Brain microvascular endothelial cell (primary cell): ENCODE measurements at places on chromosomes 5 and 9.

- no peak for DNase-seq
Measured at GRCh38 chr9:127809540-127810377, 7.1 kb downstream of the FPGS start.

DNA sequence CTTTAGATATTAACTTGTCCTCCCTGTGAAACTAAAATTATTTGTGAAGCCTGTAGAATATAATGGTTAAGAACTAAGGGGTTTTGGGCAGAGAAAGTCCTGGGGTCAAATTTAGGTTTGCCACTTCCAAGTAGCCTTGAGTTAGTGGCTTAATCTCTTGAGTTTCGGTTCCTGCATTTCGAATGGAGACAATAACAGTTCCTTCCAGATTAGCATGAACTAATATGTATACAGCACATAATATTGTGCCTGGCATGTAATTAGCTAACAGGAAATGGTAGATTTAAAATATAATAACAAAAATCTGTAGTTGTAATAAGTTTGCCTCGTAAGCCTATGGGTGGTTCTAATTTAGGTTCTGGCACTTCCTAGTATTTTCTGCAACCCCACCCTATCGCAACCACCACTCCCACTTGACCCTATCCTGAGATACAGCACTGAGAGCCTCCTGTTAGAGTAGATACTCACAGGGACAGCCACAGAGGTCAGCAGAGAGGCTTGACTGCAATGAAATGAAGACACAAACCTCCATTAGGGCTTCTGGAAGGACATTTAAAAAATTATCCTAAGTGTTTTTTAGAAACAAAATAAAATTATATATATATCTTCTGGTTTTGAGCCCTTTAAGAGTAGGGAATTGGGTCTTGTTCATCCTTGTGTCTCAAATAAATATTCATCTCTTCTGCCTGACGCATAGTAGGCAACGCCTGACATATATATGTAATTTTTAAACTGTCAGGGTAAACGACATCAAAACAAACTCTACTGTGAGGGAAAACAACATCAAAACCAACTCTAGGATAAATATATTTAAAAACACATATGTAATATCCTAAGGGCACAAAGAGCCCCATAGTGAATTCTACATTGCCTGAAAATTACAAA is 8.5 kb downstream of the SPINK9 start:
- no peak for DNase-seq

DNA sequence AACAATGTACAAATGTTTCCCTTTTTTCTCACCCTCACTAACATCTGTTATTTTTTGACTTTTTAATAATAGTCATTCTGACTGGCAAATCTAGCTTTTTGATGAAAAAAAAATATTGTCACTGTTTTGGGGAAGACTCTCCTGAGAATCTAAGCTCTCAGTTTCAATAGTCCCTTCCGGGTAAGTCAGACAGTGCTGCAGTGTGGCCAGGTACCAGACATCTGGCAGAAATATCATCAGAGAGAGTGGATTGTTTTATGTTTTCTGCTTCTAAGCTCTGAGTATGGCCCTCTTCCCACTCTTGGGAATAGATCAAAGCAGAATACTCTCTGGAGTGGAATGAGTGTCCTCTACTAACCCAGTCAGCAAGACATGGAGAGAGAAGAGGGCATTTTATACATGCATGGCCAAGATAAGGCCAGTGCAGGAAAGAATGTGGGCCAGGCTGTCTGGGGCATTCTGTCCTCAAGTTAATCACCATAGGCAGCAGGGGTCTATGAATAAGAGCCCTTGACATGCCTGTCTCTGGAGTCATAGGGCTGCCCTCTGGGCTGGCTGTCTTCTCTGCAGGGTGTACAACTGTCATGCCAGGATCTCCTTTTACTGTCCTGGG is 38.5 kb upstream of the OR2S2 start:
- DNase-seq: peak; percentile 47

DNA sequence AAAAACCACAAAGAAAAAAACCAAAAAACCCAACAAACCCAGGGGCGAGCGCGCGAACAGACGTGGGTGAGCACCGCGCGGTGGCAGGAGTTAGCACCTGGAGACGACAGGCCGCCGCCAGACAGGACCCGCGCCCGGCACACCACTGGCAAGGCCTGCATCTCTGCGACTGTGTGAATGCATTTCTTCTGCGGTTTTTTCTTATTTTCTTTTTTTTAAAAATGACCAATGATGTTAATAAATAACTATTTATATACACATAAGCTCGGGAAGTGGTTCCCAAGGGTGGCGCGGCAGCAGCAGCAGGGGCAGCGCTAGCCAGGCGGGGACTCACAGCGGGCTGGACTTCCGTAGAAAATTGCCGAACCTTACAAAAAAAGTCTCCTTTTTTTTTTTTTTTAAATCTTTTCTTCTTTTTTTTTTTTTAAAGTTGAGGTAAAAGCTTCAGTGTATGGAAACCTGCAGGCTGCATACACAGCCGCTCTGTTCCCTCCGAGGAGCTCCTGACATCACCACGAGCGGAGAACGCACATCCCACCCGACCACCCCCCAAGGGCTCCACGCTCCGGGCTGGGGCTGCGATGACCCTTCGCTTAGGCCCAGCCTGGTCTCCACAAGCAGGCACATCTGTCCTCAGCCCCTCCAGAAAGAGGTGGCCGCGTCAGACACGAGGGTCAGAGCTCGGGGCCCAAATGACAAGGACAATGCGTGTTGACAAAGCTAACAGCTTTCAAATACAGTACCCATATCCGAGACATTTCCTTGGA is 7.4 kb downstream of the BRD3OS start:
- DNase-seq: no peak

GRCh38 chr5:14528926-14529325 is 52.7 kb upstream of the OTULINL start:
- no peak for DNase-seq

DNA sequence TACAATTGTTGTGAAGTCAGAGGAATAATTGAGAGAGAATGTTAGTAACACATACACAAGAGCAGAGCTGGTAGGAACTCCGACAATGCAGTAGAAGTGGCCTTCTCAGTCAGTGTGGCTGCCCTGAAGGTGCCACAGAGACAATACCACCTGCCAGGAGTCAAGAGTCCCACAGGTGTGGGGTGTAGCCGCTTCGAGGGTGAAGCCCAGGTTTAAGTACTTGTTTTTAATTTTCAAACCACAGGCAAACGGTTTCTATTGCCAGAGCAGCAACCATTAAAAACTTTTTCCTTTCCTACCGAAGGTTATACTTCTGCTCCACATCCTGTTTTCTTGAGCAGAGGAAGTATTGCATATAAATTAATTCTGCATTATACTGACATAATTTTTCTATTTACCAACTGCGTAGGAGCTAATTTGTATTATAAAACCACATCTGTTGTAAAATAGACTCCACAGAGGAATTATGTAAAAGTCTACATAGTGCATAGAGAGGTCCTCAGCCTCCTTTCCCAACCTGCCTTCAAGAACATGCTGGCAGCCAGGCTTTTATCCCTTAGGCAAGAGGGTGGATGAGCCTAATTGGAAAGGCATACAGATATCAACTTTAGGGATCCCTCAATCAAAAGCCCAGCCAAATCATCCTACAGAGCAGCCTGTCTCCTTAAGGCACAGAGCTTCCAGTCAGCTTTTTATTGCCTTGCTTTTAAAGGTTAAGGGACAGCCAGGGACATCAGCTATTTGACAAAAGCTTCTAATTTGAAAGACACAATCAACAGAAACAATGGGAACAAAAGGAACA is 12.9 kb upstream of the ACTBL2 start:
- no peak for DNase-seq

DNA sequence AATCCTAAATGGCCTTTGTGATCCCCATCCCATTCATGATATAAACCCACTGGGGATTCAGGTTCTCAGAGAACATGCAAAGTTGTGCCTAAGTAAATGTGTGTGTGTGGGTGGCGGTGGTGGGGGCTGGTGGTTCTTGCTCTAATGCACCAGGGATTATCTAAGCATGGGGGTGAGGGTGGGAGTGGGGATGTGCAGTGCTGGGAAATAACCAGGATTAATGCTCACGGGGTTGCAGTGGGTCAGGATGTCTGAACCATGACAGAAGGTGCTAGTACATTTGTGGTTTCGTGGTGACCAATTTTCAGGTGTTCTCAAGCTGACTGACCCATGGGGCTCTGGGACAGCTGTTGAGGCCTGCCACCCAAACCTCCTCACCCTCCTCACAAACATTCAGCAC is 101.0 kb downstream of the ZNF608 start:
- DNase-seq: no peak

GRCh38 chr5:172185096-172185461 is 2.9 kb downstream of the STK10 start:
- no peak for DNase-seq

DNA sequence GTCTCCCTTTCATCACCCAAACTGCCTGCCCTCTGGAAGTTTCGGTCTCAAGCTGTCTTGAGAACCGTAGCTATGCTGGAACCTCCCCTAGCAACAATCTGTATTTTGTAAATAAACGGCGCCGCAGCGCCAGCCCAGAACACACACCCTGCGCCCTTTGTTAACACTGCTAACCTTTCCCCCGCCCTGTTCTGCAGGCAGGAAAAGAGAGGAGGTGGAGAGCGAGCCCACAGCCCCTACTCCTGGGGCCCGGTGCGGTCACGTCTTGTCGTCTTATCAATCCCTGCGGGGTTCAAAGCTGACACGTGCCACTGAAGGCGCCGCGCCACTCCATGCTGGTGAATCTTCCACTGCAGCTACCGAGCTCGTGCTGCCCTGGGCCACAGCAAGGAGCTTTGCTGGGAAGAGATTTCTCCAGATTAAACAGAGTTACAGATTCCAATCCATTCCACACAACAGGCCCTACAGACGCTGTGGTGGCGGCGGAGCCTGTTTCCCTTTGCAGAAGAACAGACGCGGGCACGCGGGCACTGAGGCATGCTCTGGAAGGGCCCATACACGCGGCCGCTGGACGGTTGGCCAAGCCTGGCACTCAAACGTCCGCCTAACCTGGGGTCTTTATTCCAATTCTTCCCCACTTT is 25.3 kb downstream of the ZDHHC11B start:
- no peak for DNase-seq

DNA sequence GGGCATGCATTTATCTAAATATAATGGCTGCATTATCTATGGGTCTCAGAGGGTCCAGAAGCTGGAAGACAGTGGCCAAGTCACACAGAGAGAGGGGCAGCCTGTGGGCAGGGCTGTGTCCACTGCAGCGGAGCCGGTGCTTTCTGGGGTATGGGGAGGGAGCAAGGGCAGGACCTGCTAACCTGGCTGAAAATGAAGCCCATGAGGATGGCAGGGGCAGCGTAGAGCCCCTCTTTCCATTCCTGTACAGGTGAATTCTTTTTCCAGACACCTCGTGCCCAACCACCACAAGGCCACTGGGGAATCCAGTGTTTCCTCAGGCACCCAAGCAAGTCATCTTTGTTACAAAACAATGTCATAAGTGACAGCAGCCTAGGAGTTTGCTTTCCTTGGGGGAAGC is 305.9 kb upstream of the IRX4 start:
- no peak for DNase-seq

DNA sequence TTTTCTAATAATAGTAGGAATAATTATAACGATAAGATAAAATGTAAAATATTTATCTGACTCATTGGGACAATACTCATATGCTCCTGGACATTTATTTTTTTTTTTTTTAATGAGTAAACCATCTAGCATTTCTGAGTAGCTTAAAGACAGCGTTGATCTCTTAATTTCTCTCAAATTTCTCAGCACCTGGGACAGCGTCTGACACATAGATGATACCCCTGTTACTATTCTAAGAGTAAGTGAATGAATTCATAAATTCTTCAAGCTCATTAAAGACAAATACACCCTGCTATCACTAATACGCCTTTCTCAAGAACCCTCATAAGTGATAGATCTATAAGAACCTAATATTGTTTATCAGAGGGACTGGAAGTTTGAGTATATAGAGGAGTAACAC is 12.0 kb upstream of the HTR4 start:
- no peak for DNase-seq

DNA sequence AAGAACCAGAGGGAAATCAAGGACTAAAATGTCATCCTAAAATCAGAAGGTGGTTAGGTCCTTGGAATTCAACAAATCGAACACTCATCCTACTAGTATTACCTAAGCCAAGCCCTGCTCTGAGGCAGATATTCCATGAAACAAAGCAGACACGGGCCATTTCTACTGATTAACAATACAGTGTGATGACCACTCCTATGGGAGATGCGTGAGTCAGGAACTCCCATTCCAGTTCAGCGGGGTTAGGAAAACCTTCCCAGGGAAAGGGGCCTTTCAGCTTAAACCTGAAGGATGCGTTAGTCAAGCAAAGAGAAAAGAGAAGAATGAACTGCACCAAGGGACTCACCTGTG is 117.8 kb upstream of the LHFPL2 start:
- no peak for DNase-seq

GRCh38 chr9:109033941-109034700 is 20.8 kb upstream of the CTNNAL1 start:
- no peak for DNase-seq

GRCh38 chr9:93013856-93014582 is 44.5 kb upstream of the SUSD3 start:
- no peak for DNase-seq

- DNase-seq: no peak
Measured at GRCh38 chr9:73216100-73216499, 64.4 kb downstream of the ANXA1 start.

- DNase-seq: no peak
Measured at GRCh38 chr5:179505636-179506261, 44.6 kb upstream of the RUFY1 start.

DNA sequence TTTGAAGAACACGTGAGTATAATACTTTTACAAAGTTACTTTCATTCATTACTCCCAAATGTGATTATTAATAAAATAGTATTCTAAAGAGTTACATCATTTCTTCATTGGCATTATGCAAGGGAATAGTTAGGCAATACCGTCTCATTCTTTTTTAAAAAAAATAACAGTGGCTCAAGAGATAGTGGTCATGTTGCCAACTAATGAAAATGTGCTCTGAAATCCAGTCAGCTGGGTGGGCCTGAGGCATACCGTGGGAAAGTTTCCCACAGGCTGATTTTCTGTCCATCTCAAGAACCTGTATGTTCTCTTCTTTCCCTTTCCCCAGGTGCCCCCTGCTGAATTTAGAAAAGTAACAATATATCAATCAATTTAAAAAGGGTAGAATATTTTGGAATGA is 40.8 kb upstream of the ROPN1L start:
- DNase-seq: no peak

GRCh38 chr5:161096581-161096980 is 244.6 kb upstream of the ATP10B start:
- no peak for DNase-seq

DNA sequence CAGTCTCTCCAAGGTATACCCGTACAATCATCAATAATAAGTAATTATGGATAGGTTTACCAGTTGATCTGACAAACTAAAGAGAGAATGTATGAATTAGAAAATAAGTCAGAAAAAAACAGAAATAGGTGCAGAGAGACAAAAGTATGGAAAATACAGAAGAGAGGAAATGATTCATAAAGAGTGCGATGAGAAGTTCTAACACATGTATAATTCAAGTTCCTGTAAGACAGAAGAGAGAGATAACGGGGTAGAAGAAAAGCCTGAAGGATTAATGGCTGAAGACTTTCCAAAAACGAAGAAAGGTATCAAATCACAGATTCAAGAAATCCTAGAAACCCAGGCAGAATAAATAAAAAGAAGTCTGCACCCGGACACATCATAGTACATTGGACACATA is 16.2 kb upstream of the SMU1 start:
- DNase-seq: no peak

- no peak for DNase-seq
Measured at GRCh38 chr9:71250581-71250980, 129.2 kb upstream of the TRPM3 start.
